ENCODE measurements at places on chromosomes 11 and 22.

DNA sequence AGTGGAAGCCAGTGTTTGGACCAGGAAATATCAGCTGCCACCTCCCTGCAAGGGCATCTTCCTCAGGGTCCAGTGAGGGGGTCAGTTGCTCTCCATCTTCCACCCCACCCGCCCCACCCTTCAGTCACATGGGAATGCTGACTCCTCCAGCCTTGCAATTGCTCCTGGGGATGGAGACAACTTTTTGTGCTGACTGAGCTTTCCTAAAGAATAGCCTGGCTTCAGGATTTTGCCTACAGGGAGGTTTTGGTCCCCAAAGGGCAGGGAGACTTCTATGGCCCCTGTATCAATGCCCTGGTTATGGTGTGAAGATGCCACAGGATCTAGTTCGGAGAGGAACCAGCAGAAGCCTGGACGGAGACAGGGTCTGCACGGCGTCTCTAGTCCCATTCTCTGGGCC, 124.0 kb upstream of the LMO1 start:
- DNase-seq = no peak

- no peak for DNase-seq
Observed at GRCh38 chr11:78886616-78887015, 312.0 kb upstream of the NARS2 start.

GRCh38 chr22:46612904-46613605, 7.1 kb upstream of the GRAMD4 start:
- no peak for DNase-seq

DNA sequence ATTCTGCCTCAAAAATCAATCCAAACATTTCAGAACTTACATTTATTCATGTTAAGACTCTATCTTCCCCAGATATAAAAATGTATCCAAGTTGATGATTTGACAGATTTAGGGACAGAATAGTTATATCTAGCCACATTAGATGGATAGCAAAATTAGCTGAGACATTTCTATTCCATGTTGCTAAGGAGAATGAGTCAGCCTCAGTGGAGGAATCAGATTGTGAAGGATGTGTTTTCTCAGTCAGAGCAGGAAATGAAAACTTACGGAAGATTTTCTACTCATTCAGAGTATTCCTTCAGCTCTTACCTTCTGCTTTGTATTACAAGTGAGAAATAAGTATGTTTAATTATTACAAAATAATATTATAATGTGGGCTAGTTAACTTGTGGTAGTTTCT, 556.3 kb upstream of the ANO3 start:
- no peak for DNase-seq

DNA sequence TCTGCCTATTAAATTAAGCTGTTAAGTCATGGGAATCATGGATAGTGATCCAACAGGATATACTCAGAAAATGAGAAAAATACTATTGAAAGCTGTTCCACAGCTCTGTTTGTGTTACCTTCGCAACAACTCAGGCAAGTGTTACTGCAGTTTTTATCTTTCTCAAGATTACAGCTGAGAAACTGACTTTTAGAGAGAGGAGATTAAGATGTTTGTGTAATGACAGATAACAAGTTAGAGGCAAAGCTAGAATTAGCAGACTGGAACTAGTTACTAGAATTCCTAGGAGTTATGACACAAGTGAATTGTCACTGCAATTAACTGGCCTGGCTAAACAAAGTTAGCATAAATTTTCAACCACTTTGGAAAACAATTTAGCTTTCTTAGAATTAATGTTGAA, 1.6 kb downstream of the SLN start:
- DNase-seq = no peak
